ENCODE measurements at places on chromosomes 2 and 18.

DNA sequence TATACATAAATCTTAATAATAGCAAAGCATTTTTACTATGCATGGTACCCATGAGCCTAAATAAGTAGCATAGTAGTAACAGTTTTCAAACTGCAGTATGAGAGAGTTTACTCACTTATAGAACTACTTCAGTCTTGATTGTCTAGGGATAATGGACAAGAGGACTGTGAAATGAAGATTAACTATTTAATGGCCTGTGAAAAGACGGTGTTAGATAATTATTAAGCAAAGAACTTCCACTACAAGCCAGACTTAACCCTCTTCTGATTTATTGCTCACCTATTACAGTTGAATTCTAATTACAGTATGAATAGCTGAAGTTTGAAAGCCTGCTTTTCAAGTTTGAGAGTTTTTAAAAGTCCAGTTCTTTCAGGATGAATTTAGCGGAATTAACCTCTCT lies 18.9 kb downstream of the PIK3C3 start:
- no peak for DNase-seq

DNA sequence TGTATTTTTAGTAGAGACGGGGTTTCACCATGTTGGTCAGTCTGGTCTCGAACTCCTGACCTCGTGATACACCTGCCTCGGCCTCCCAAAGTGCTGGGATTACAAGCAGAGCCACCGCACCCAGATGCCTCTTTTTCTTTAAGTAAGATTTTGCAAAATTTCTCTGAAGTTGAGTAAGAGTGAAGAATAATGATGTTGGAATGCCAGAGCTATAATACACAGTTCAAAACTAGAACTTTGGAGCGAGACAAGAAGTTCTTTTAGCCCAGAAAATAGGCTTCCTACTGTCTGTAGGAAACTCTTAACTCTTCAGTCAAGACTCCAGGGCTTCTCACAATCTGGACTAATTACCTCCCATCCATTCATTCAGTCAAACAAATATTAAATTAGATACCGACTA lies 51.4 kb downstream of the MARCHF4 start:
- no peak for DNase-seq

- DNase-seq: no peak
Measured at GRCh38 chr2:191082321-191082720, 68.3 kb upstream of the STAT1 start.

DNA sequence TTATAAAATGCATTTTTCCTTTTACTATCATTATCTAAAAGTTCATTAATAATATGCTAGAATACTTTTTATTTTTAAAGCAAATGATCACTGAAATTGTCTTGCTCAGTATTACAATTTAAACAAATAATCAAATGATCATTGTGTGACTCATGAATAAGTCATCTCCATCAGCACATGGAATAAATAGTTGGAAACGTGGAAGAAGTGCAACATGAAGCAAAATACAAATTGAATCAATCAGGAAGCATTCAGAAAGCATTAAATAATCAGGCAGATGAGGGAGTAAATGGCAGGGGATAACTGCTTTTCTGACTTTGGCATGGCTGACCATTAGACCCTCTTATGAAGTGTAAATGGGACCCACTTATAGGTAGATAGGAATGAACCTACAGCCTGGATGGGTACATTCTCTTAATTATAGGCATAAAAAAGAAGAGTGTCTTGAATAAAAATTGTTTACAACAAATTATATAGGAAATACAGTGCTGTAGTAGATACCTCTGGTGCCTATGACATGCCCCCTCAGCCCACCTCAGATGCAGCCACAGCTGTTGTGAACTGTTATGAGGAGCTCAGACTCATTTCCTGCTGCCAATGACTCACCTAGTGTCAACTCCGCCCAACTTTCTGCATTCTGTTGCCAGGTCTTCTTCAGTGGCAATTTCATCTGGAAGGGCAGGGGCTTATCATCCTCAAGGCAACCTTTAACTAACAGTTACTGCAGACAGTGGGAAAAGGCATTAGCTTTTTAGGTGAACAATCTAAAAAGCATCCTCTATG lies 936.0 kb downstream of the TRIB2 start:
- DNase-seq: no peak

GRCh38 chr2:71690876-71691475 lies 237.6 kb downstream of the DYSF start:
- no peak for DNase-seq

DNA sequence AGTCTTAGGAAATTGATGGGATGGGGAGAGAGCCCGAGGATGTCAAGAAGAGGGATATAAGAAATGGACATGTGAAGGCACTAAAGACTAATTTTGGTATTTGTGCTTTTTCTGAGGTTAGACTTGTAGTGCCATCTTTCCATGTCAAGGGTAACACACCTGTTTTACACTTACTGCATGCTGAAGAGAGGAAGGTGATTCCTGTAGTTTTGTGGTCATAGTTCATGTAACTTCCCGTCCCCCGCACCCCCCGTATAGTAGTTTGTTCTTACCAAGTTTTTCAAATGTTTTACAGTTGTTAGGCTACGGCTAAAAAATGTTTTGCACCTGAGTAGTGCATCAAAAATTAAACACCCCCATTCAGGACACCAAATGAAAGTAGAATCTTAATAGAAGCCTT lies 73.8 kb downstream of the CLIP4 start:
- DNase-seq: no peak

DNA sequence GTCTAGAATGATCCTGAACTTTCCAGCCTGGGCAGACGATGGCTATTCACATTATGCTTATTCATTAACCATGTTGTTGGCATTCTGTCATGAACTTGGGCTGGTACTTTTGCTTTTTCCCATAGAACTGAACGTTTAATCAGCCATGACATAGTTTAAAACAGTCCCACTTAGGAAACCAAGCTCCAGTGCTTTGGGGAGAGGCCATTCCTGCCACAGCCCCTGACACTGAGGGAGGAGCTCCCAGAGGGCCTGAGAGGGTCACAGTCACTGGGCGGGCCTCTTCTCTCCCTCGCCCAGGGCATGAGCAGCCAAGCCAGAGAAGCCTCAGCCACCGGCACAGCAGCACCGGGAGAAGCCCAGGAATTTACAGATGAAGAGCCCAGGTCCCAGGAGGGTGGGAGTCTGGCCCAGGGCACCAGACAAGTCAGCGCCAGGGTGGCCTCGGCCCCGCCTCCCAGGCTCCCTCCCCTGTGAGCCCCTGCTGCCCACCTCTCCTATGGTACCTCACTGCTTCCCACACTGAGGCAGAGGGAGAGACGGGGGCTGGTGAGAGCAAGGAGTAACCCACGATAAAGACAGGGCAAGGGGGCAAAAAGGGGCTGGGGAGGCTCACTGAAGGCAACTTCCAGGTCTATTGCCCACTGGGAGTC lies 33.6 kb downstream of the MAL start:
- peak; percentile 19 for DNase-seq

DNA sequence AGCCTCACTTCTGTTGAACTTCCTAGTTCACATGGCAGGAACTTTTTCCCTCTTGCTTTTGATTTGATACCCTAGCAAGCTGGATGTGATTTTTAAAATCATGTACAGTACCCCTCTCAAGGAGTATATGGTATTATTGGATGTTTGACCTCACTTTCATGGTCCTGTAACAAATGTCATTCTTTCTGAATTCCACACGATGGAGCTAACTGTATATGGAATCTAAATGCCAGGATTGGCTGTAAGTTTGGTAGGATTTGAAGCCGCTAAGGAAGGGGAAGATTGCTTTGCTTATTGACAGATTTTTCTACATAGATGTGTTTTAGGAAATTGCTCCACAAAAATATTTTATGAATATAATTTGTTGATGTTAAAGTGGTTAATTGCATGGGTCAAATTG lies 18.3 kb downstream of the MAIP1 start:
- DNase-seq: no peak

DNA sequence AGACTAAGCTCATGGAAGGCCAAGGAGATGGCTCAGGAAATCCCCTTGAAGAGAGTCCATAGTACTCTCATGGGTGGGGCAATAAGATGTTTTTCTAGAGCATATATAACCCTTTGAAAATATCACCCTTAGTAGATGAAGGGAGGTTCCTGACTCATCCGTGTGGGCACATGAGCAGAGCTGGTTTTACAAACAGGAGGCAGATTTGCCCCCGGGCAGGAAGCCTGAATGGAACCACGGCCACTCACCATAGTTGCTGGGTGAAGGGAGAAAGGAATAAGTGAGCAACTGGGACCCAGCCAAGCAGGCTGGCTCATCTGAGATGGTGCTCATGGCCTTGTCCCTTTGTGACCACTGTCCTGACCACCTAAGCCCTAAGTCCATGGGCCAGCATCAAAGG lies 29.0 kb upstream of the MAPRE3 start:
- no peak for DNase-seq

- DNase-seq: no peak
Measured at GRCh38 chr2:29729401-29729800, 192.0 kb downstream of the ALK start.

GRCh38 chr18:62037989-62038778 lies 145.4 kb upstream of the RNF152 start:
- no peak for DNase-seq

- DNase-seq: no peak
Measured at GRCh38 chr18:23207191-23207955, 72.1 kb downstream of the CABLES1 start.

GRCh38 chr18:42839408-42839807 lies 276.1 kb downstream of the RIT2 start:
- no peak for DNase-seq

DNA sequence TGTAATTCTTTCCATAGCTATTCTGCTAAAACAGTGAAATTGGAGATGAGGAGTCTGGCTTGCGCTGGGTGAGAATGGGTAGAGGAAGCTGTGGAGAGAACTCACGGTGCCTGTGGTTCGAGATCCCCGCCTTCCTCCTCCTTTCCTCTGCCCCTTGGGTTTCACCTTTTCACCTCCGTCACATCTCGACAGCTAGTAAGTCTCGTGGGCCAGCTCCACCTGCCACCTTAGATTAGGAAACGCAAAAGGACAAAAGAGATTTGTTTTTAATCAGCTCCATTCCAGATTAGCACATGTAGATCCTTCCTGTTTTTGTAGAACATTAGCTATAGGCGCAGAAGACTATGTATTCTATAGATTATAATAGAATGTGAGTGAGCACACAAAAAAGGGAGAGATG lies 20.6 kb downstream of the TRIB2 start:
- no peak for DNase-seq

- no peak for DNase-seq
Measured at GRCh38 chr18:73933685-73934084, 213.9 kb downstream of the FBXO15 start.

- no peak for DNase-seq
Measured at GRCh38 chr2:176085861-176086771, 2.4 kb upstream of the EVX2 start.

DNA sequence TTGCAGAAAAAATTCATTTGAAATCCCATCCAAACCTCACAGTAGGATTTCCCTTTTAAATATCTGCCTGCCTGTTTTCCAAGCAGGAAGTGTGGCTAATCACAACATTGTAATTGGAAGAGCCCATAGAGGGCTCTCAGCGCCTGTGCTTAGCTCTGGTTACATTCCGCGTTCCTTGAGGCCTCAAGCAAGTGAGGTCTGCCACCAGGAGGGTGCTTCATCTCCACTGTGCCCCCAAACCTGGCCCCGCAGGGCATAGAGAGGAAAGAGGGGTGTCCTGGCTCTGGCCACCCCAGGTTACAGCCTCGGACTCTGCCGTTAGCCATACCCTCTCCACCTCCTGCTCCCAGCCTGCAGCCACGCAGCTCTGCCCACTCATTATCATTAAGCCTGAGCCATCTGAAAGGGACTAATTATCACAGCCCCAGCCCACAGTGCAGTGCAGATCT lies 214.8 kb downstream of the SP3 start:
- DNase-seq: no peak

DNA sequence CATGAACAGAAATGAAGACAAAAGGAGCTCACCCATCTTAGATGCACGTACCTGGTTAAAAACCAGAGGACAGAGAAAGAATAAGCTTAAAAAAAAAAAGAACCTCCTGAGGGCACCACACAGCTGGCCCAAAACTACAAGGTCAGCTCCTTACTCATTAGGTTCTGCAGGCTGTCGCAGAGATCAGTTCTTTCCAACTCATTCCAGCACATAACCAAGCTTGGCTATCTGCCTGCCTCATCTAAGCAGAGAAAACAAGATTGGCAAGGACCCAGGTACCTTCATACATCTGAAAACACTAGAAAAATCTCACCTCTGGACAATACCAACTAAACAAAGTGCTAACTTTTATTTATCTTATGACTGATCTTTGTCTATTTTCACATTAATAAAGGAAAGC lies 89.9 kb downstream of the NOL10 start:
- no peak for DNase-seq

GRCh38 chr2:204770735-204771134 lies 225.5 kb downstream of the PARD3B start:
- DNase-seq: no peak

DNA sequence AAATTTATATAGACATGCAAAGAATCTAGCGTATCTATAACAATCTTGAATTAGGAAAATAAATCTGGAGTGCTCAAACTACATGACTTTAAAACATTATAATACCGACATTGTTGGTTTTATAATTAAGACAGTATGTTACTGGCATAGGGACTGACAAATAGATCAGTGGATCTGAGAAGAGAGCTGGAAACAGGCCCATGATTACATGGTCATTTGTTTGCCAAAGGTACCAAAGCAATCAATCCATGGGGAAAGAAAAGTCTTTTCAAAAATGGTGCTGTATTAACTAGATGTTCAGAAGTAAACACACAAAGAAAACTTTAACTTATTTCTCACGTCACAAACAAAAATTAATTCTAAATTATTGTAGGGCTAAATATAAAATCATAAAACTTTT lies 124.2 kb downstream of the BCL2L11 start:
- DNase-seq: no peak

GRCh38 chr2:177026253-177026652 lies 186.3 kb upstream of the HNRNPA3 start:
- no peak for DNase-seq

DNA sequence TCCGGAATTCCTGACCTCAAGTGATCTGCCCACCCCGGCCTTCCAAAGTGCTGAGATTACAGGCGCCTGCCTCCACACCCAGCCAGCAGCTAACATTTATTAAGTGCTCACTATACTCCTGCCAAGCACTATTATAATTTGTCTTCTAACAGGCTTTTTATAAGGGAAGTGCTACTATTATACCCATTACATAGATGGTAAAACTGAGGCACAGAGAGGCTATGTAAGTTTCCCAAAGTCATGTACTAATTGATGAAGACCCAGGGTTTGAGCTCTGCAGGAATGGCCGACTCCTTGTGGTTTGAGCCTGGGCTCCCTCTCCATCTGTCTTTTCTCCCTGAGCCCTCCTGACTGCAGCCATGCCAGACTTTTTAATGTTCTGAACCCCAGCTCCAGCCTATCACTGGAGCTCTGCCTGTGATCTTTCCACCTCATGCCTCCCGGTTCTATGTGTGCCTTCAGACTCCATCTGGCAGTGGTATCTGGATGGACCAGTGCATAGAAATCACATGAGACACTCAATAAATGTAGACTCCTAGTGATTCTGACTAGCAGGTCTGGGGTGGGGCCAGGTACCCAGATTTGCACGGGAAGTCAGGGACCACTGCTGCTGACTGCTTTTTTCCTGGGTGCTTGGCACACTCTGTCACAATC lies 197.1 kb downstream of the NEDD4L start:
- no peak for DNase-seq

GRCh38 chr2:85243101-85244072 lies 84.4 kb downstream of the TGOLN2 start:
- no peak for DNase-seq

All from breast epithelium (tissue), 4 donors.